AG09319 (cell line): ENCODE measurements at places on chromosomes 6 and 20.

GRCh38 chr6:153214436-153214835, 83.4 kb upstream of the RGS17 start:
- no peak for DNase-seq

- DNase-seq = no peak
These were observed 248.5 kb downstream of the HAO1 start for GRCh38 chr20:7691647-7692269.

DNA sequence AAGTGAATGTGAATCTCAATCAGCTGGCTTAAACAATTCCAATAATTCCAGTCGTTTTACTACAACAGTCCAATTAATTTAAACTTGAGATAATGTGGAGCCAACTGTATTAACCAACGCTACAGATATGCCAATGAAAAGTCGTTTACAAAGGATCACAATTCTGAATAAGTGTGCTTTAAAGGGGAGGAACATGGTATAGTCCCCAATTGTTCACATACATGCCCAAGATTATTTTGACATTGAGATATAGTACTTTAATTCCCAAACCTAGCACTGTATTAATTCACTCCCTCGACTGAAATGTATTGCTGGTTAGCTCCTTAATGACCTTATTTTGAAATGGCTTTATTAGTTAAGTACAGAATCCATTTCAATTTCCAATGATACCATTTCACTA, 2.5 kb downstream of the AKIRIN2 start:
- DNase-seq = no peak

- no peak for DNase-seq
These were observed 60.0 kb downstream of the EFCAB8 start for GRCh38 chr20:32918751-32919150.

GRCh38 chr6:138032571-138032970, 74.6 kb downstream of the PERP start:
- DNase-seq = no peak

DNA sequence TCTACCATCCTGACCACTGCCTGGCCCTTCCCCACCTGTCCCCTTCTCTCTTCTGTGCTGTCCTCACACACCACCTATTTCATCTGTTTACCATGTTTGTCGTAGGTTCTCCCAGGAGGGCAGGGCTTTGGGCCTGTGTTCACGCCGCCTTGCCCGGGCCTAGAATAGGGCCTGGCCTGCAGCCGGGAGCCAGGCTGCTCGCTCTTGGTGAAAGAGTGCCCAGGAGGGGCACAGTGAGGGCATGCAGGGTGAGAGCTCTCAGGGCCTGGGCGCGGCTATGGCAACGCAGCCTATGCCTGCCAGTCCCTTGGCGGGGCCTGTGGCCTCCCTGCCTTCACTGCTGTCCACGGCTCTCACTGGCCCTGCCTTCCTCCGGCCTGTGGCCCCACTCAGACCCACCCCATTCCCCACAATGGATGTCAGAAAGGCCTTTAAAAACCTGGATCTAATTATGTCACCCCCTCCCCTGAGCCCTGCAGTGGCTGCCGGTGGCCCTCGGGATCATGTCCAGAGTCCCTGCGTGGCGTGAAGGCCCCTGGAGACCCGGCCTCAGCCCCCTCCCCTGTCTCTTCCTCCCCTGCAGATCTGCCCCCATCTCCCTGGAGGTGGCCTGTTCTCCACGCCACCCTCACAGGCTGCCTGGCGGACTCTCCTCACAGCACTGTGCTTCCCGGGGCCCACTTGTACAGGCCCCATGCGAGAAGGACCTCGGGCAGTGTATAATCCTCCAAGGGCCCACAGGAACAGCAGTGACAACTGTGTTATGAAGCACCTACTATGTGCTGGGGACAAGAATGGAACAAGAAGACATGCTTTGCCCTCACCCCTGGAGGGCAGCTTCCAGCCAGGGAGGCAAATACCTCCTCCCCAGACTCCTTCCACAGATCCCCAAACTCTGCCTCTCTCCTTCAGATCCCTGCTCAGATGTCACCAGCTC, 22.9 kb upstream of the NOL4L start:
- no peak for DNase-seq

- no peak for DNase-seq
These were observed 54.6 kb downstream of the MYB start for GRCh38 chr6:135235716-135236115.

DNA sequence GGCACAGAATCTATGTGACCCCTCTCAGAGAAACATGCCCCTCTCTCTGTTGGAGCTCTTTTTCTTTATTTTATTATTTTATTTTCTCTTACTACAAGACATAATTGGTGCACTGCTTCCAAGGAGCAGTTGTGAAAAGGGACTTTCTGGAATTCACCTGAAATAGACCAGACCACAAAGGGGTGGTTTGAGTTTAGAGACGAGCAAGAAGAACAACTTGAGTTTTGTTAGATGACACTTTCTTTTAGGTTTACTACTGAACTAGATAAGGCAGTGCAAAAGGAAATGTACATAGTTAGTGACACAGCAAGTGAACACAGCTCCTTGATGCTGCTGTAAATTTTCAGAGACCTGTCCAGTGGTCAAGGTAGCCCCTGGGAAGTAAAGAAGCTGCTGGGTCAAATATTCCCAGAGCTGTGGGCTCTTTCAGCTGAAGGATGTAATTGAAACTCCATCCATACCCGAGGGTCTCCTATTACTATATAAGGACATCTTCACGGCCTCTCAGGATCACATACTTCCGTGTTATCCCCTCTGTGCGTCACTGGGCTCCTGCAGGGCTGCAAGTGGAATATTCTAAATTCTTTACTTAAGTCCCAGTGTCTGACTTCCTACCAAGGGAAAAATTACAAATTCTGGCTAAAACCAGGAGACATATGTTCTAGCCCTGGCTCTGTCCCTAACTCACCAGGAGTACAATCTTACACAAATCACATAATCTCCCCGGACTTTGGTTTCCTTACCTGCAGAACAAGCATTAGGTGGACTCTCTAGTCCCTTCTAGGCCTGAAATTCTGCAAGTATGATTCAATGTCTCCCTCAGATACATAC, 69.1 kb upstream of the ADTRP start:
- no peak for DNase-seq

- no peak for DNase-seq
These were observed 58.3 kb upstream of the HFE start for GRCh38 chr6:26028746-26029569.

DNA sequence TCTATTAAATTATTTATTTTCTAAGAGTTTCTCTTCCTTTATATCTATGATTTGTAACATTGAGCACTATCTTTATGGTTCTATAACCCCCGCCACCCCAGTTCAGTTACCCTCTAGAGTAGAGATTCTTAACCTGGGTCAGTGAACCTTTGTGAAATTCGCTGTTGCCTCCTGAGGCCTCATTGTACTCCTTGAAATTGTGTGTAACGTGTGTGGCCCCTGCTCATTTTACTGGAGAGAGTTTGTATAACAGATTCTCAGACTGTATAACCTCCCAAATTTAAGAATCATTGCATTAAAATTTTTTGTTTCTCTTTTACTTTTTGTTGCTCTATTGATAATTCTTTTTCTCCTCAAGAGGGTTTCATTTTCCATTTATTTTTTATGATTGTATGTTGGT, 65.3 kb downstream of the ADGRG6 start:
- DNase-seq = no peak

DNA sequence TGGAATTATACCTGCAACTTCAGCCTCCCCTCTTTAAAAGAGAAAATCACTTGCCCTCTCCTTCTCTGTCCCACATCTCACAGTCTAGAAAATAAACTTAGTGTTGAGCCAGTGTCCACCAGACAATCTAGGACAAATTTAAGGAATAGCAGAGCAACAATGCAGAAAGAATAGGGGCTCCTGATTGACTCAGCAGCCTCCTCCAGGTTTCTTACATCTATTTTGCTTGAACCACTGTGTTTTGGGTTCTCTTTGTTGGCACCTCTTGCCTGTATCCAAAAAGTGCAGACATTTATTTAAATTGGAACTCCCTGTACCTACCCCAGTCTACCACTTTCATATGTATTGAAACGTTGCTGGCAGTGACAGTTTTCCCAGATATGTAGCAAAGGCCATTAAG, 133.7 kb upstream of the HSF2 start:
- no peak for DNase-seq

DNA sequence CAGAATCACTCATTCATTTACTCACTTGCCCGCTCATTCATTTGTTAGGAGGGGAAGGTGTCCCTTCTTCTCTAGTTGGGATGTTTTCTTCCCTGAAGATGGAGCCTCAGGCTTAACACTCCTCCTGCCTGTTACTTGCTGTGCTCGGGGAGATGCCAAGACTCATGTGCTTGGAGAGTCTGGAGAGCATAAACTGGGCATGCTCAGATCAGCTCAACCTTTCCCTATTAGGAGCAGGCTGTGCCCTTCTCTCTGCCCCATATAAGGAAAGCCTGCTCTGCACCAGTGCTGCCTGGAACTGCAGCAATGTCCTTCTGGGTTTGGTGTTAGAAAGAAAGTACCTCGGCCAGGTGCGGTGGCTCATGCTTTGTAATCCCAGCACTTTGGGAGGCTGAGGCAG, 18.0 kb upstream of the UBE2V1 start:
- DNase-seq = no peak

DNA sequence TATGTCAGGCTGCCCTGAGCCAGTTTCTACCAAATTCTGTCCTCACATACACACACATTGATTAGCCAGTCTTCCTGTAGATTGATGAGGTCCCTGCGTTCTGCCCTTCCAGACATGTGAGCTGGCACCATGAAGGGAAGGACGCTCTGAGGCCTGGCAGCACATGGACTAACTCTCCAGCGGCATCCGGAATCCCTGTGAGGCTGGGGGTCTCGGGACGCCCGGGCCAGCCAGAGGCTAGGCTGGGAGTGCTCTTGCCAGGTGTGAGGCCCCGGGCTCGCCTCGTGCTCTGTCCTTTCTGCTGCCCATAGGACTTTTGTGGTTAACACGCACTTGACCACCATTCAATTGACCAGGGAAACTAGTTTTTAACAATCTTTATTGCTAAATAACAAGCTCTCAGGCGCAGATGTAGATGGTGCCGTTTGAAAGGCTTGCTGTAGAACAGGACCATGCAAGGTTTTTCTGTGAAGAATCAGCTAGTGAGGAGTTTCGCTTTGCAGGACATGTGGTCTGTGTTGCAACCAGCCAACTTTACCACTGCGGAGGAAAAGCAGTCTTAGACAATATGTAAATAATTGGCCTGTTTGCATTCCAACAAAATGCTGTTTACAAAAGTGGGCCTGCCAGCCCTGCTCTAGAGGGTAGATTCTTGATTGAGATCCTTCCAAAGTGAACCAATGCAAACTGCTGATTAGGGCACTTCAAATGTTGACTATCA, 29.3 kb downstream of the FOXF2 start:
- peak; percentile 54 for DNase-seq

GRCh38 chr6:137875058-137875520, 8.0 kb downstream of the TNFAIP3 start:
- no peak for DNase-seq

DNA sequence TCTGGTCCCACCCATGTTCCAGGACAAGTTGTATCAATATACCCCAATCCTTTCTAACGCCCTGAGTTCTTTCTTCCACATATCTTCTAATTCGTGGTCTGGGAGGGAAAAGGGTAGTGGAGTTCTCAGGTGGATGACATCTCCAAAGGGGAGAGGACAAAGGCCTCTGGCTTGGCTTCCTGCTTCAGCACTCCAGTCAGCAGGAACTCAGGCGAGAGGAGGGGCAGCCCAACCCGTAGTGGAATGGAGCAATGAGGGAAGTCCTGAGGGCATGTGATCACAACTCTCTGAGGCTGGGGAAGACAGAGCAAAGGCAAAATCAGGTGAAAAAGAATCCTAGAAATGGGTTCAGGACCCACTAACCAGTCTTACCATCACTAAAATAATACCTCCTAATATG, 9.6 kb upstream of the NRM start:
- DNase-seq = no peak

GRCh38 chr6:10883312-10884244, 1.7 kb upstream of the GCM2 start:
- DNase-seq = no peak

DNA sequence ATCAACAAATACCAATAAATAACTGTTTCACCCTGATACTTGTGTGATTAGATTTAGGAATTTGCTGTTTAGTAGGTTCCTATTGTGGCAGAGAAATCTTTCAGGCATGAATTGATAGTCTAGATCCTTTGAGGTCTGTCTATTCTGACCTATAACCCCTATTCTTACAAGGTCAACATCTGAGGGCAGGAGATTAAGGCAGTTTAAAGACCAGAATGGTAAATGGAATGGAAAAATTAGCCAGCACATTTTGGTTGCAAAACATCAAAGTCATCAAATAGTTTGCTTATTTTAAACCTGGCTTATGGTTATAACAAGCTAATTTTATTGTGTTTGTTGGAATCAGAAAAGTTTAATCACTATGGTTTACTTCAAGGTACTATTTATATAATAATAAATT, 78.4 kb downstream of the LIN28B start:
- DNase-seq = no peak

DNA sequence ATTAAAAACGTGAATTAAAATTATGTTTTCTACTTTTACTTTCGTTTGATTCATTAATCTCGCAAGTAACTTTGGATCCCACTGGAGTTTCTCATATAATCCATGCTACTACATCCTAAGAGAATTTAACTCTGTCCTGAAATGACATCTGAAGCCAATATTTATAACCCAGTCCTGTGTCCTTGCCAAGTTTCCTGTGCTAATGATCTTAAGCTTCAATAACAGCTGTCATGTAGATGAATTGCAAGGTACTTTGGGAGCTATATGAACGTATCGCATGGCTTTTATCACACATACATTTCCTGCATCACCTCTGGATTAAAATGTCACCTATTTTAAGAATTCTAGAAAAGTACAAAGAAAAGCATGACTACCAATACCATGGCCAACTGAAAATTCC, 833.8 kb upstream of the CITED2 start:
- no peak for DNase-seq

- DNase-seq = no peak
These were observed 35.5 kb upstream of the ZNF133 start for GRCh38 chr20:18252597-18253451.
